T-helper 17 cell (primary cell): ENCODE measurements at places on chromosomes 7 and 10.

DNA sequence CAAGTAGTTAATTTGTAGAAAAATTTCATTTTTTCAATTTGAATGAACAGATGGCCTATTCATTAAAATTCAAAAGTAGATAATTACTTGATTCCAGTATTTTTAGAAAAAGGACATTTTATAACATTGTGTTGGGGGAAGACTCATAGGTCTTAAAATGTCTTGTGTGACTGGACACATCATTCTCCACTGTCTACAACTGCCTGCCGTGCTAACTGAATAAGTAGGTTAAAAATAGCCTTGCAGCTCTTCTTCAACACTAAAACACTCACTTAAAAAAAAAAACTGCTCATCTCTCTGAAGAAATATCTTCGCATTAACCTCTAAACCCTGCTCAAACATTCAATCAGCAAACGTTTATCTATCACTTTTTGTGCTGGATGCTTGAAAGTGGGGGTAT is 253.8 kb downstream of the CSTF2T start:
- no peak overlapping the region for H3K27ac ChIP-seq
- H3K27me3 ChIP-seq, result peaks cover 6% of the 10 kb centered on the region
- H3K4me1 ChIP-seq, result no peaks in the 10 kb centered on the region
- H3K36me3 ChIP-seq, result no peaks in the 10 kb centered on the region
- no peak overlapping the region for H3K4me3 ChIP-seq
- DNase-seq, result no peak

DNA sequence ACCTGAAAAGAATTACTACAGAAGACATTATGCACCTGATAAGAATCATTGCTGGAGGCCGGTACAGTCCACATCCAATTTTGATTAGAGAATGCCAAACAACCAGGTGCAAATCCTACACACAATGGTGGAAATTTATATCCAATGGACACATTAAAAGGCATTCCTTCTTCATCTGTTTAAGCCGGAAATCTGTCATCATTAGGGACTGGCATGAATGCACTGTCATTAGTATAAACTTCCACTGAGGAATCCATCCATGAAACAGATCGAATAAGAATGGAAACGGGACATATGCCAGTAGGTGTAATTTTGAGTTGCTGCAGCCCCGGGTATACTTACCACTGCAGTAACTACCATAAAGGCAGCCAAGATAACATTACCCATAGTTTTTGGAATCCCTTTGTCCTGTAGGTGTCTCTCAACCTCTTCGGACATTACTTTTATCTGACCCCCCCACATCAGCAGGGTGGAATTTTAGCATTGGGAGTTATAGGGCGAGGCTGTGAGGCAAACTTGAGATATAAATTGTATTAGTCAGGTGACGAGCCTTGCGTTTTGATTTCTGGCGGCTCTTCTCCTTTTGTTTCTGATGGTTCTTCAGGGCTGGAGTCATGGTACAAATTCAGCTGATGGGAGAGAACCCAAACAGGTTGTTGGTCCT is 36.5 kb upstream of the AKR1C2 start:
- no peaks in the 10 kb centered on the region for H3K36me3 ChIP-seq
- H3K27me3 ChIP-seq, result peaks cover 26% of the 10 kb centered on the region
- H3K4me3 ChIP-seq, result no peak overlapping the region
- DNase-seq, result no peak
- H3K4me1 ChIP-seq, result peaks cover 5% of the 10 kb centered on the region
- no peak overlapping the region for H3K27ac ChIP-seq

DNA sequence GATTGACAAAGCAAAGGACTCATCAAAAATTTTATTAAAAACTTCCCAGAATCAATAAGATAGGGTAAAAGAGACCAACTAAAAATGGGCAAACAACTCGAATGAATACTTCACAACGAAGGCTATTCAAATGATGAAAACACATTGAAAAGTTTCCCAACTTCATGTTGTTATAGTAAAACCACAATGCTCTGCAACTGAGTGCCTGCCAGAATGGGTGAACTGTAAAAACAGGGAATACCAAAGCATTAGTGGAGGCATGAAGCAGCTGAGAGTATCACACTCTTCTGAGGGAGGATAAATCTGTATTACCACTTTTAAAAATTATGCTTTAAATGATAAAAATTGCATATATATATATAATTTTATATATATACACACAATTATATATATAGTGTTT is 1214.7 kb downstream of the SORCS3 start:
- no peak for DNase-seq
- H3K27me3 ChIP-seq, result no peaks in the 10 kb centered on the region
- H3K4me1 ChIP-seq, result no peaks in the 10 kb centered on the region
- H3K27ac ChIP-seq, result no peak overlapping the region
- no peaks in the 10 kb centered on the region for H3K36me3 ChIP-seq

DNA sequence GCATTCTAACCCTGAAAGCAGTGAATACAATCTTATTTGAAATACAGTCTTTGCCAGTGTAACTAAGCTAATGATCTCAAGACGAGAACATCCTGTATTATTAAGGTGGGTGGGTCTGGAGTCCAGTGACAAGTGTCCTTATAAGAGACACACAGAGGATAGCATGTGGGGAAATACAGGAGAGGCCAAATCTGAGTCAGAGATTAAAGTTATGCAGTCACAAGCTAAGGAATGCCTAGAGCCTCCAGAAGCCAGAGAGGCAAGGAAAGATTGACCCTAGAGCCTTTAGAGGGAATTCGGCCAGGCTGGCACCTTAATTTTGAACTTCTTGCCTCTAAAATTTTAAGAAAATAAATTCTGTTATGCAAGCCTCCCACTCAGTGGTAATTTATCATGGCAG is 87.5 kb upstream of the HGF start:
- no peak for DNase-seq
- no peaks in the 10 kb centered on the region for H3K27me3 ChIP-seq
- no peak overlapping the region for H3K4me3 ChIP-seq
- no peaks in the 10 kb centered on the region for H3K36me3 ChIP-seq
- no peak overlapping the region for H3K27ac ChIP-seq

DNA sequence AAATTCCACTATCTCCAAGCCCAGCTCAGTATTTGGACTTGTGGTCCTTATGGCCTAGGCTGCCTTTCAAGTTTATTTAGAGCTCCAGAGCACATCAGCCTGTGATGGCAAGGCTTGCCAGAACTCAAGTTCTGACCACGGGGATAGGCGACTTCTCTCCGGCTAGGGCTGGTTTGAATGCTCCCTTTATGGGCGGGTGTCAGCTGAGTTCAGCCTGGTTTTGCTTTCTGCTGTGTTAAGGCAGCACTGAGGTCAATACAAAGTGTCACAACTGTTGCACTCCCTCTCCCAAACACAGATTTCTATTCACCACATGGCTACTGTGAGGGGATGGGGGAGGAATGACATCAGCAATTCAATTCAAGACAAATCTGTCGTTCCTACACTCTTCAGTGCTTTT is 318.1 kb upstream of the MYO3A start:
- no peak for DNase-seq
- H3K27ac ChIP-seq, result no peak overlapping the region
- no peaks in the 10 kb centered on the region for H3K27me3 ChIP-seq
- H3K36me3 ChIP-seq, result no peaks in the 10 kb centered on the region
- no peak overlapping the region for H3K4me3 ChIP-seq

- H3K27ac ChIP-seq, result no peak overlapping the region
- DNase-seq, result no peak
- H3K36me3 ChIP-seq, result no peaks in the 10 kb centered on the region
- H3K4me3 ChIP-seq, result no peak overlapping the region
- peaks cover 28% of the 10 kb centered on the region for H3K27me3 ChIP-seq
- no peaks in the 10 kb centered on the region for H3K4me1 ChIP-seq
These were observed 198.3 kb downstream of the BAMBI start for GRCh38 chr10:28875549-28876081.

DNA sequence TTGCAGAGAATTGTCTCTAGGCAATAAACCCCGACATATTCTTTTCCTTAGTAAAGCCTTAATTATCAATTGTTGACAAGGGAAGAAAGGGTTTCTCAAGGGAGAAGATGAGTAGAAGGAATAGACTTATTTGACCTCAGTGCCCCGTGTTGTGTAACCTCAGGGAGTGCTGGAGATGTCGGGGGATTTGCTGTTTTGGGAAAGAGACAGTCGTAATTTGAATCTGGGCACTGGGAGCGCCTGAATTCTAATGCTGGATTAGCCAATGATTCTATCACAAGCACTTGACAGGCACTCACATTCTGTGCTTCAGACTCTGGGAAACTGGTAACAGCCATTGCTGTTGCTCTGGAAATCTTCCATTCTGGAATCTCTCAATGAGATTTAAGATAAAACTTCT is 13.8 kb upstream of the LMOD2 start:
- DNase-seq, result no peak
- no peak overlapping the region for H3K4me3 ChIP-seq
- H3K4me1 ChIP-seq, result no peaks in the 10 kb centered on the region
- peaks cover 59% of the 10 kb centered on the region for H3K27me3 ChIP-seq

DNA sequence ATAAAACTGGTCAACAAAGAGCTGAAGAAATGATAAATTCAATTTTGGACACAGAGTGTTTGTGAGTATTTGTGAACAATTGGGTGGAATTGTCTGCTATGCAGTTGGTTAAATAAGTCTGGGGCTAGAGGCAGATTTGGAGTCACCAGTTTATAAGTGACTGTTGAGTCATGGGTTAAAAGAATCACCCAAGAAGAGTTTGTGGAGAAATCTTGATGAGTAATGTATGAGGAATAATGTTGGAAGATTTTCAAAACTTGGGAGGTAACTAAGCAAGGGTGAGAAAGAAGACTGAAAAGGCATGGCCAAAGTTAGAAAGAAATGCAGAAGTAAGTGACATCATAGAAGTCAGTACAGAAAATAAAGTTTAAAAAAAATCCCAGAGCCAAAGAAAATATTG is 750.7 kb downstream of the MAGI2 start:
- no peak overlapping the region for H3K4me3 ChIP-seq
- no peaks in the 10 kb centered on the region for H3K4me1 ChIP-seq
- no peak overlapping the region for H3K27ac ChIP-seq
- DNase-seq, result no peak
- no peaks in the 10 kb centered on the region for H3K36me3 ChIP-seq
- no peaks in the 10 kb centered on the region for H3K27me3 ChIP-seq

DNA sequence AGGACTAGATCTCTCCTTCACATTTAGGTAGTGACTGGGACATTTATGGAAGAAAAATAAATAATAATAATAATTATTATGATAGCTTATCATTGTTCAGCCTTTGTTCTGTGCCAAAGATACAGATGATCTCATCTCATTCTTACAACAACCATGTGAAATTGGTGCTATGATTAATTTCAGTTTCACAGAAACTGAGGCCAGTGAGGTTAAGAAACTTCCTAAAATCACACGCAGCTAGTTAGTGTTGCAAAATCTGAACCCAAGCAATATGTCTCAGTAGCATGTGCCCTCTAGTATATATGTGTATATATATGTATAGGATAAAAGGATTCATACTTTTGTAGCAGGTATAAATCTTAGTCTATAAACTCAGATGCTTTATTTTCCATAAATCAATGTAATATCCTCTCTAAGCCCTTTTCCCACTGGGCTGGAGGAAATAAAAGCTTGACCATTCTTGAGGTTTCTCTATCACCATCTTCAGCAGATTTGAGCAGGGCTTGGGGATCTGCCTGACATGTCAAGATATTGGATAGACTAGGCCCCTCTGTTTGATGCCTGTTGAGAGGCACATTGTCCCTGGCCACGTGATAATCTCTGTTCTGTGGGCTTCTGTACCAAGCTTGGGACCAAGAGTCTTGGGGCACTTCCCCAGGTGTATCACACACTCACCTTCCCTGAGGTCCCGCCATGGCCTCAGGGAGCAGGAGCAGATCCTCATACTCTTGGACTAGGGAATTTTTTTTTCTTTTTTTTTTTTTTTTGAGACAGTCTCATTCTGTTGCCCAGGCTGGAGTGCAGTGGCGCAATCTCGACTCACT is 172.6 kb upstream of the NRP1 start:
- no peak for DNase-seq
- H3K4me1 ChIP-seq, result no peaks in the 10 kb centered on the region
- no peaks in the 10 kb centered on the region for H3K36me3 ChIP-seq
- no peak overlapping the region for H3K27ac ChIP-seq
